ENCODE measurements at places on chromosomes 12 and 14.

DNA sequence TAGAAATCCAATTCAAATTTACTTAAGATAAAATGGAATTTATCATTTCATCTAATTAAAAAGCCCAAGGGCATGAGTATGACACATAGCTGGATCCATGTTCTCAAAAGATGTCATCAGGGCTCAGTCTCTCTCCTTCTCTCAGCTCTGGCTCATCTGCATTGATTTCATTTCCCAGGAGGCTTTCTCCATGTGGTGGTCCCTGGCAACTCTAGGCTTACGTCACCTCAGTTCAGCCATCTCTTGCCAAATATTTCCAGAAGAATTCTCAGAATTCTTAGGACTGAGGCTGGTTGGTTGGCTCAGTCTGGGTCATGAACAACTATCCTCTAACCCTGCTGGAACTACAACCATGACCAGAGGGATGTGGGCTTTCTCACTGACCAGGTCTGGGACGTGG is 65.3 kb downstream of the FOS start:
- DNase-seq: no peak

GRCh38 chr14:74558655-74559054 is 53.4 kb downstream of the LTBP2 start:
- no peak for DNase-seq

DNA sequence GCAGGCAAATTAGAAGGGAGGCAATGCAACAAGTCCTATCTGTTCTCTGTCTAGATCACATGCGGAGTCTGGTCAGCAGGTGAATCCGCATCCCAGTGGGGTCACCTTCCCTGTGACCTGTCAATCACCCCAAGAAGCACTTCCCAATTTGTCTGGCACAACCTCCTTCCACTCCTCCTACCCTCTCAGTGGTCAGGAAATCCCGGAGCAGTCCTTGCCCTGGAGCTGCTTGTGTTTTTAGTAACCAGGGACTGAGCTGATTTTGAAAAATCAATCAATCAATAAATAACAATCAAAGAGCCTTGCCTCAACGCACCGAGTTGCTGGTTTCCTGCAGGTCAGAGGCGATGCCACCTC is 572 bp upstream of the ACSS3 start:
- no peak for DNase-seq

GRCh38 chr12:101877806-101878242 is 444 bp downstream of the DRAM1 start:
- peak; percentile 36 for DNase-seq

DNA sequence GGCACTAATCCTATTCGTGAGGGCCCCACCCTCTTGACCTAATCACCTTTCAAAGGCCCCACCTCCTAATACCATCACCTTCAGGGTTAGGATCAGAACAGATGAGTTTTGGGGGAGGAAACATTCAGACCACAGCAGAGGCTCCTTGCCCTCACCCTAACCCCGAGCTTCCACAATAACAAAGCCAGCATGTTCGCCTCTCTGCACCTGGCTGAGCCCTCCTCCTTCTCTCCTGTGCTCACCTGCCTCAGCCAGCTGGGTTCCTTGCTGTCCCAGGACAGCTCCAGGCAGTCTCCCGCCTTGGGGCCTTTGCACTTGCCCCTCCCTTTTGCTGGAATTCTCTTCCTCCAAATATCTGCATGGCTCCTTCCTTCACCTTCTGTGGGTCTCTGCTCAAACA is 9.7 kb upstream of the RAN start:
- DNase-seq: no peak

DNA sequence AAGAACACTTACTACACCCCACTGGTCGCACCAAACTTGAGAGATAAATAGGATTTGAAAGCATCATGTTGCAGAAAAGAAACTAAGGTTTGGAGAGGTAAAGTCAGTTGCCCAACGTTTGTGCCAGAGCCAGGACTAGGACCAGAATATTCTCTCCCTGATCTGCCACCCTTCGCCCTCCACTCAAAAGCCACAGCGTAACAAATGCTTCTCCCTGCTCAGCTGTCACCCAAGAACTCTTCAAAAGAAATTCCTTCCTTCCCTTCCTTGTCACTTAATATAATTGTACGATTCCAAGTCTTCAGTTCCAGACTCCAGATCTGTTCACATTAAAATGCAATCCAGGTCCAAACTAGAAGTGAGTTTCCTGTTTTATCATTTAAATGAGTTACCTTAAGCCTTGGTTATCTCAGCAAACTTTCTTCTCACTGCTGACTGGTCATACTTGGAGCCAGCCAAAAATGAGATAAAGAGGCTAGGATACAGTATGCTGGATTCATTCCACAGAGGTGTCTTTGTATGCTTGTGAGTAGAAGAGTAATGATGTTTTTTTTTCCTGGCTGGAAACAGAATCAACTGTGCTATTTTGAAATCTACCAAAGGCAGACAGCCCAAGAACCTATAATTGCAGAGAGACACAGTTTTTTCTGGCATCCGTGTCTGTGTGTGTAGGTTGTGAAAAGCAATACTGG is 12.8 kb upstream of the PPFIBP1 start:
- DNase-seq: no peak

- no peak for DNase-seq
Measured at GRCh38 chr12:116469344-116469743, 89.8 kb upstream of the MAP1LC3B2 start.

GRCh38 chr12:81465191-81465590 is 294.0 kb downstream of the PPFIA2 start:
- no peak for DNase-seq

DNA sequence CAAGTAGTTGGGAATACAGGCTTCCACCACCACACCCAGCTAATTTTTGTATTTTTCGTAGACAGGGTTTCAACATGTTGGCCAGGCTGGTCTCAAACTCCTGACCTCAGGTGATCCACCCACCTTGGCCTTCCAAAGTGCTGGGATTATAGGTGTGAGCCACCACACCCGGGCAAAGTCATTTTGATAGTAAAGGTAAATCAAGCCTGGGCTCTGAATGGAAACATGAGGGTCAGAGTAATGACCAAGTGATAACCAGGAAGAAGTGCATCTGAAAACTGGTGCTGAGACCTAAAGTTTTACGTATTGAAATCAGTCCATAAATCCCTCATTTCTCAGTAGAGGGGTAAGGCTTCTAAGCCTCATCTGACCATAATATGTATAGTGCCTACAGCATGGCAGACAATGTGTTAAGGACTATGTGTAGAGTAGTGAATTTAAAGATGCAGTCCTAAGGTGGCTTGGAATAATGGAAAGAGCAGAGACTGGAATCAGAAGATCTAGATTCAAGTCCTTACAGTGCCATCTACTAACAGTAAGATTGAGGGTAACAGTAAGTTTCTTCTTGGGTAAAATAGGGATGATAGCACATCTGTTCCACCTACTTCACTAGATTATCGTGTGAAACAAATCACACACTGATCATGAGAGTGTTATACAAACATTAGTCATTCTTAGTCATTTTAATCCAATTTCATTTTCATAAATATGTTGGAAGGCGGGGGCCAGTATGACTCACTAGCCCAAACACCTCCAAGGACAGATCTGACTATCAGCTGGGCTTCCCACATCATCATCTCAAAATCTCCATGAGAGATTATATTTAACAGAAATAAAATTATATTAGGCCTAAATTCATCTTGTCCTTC is 11.2 kb downstream of the MAP4K5 start:
- peak; percentile 66 for DNase-seq

GRCh38 chr12:98227162-98227561 is 288.2 kb upstream of the TMPO start:
- DNase-seq: no peak

DNA sequence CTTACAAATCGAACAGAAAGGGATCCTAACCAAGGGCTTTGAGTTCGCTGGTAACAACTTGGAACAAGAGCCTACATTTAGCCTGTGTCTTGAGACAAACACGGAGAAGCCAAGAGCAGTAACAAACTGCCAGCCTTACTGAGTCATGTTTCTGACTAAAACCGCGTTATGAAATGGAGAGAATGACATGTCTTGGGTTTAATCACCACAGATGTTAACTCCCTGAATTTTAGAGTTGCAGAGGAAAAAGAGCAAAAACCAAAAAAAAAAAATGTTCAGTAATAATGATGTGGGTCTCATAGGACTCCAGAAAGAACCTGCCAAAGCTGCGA is 1.0 kb downstream of the BLTP3B start:
- DNase-seq: no peak

DNA sequence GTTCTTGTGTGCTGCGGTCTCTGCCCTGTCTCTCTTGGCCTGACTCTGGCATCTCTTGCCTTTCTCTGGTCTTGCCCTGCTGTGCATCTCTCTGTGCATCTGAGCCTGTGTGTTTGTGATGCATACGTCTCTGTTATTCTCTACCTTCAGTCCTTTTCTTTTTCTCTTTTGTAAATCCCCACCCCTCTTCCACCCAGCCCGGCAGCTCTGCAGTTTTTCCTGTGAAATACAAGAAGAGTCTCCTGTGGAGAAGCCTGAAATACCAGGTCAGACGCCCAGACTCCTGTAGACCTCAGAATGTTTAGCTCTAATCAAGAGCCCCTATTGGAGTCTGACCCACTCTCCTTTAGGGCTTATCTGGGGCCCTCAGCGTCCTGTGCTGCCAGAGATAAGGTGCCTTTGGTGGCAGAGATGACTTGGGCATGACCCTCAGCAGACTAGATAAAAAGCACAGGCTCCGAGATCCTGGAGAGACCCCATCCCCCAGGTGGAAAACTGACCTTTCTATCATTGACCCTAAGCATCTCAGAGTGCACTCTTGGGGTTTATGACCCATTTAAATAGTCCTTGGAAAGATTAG is 167.5 kb upstream of the SRRM4 start:
- DNase-seq: no peak

- DNase-seq: no peak
Measured at GRCh38 chr12:90989686-90990111, 15.1 kb downstream of the EPYC start.

GRCh38 chr12:20187456-20187855 is 180.9 kb upstream of the PDE3A start:
- no peak for DNase-seq

DNA sequence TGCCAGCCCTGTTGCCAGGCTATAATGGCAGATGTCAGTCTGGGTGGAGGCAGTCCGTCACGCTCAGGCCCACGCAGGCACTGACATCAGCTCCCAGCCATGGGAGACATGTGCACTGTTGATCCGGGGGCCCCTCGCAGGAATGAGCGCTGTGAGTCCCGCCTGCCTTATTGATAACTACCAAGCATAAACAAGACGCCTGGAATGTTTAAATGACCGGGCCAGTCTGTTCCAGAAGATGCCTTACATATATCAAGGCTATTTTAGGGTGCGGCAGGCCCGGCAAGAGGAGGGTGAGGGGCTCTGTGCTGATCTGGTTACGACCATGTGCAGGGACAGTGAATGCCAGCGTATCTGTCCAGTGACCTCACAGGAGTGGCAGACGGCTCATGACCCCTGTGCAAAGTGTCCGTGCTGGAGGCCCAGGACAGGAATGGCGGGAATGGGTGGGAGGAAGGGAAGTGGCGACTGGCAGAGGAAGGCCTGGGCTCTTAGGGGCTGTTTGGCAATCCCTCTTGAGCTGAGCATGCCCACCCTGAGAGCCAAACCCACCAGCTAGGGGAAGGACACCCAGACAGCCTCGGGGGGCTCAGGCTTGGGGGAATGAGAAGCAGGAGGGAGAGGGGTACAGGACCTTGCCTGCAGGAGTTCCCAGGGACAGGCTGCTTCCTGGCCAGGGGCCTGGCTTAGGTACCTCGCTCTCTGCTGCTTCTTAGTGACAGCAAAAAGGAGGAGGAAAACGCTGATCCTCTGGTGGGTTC is 49.3 kb downstream of the DLK1 start:
- DNase-seq: no peak

GRCh38 chr12:64824130-64824499 is 332 bp upstream of the TBC1D30 start:
- DNase-seq: no peak

DNA sequence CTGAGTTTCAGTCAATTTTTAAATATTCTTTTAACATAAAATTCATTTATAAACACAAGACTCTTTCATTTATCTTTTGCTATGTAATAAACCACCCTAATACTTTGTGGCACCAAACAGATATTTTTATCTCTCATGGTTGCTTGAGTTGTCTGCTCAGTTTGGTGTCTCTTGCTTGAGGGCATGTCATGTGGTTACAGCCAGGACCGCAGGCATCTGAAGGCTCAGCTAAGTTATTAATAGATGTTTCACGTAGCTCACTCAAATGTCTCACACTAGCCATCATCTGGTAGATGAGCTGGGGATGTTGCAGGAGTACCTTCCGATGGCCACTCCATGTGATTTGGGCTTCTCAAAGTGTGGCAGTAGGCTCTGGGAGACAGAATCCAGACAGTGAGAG is 597.8 kb downstream of the ETNK1 start:
- no peak for DNase-seq

- no peak for DNase-seq
Measured at GRCh38 chr14:29637411-29637810, 290.2 kb downstream of the PRKD1 start.

GRCh38 chr12:108886873-108887629 is 7.2 kb downstream of the DAO start:
- DNase-seq: no peak

DNA sequence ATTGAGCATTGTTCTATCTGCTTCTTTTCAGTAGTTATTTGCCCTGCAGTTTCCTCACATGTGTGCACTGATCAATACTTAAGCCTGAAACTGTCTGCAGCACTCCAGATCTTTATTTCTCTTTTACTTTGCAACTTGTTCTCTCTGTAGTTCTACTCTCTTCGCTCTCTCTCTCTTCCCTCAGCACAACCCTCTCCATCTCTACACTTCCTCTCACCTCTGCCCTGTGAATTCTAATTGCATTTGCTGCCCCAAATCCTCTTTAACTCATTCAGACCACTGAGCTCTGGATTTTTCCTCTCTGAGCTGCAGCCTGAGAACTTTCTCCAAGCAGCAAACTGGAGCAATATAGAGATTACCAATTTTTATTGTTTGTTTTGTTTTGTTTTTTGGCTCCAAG is 1035.5 kb downstream of the FSCB start:
- DNase-seq: no peak

DNA sequence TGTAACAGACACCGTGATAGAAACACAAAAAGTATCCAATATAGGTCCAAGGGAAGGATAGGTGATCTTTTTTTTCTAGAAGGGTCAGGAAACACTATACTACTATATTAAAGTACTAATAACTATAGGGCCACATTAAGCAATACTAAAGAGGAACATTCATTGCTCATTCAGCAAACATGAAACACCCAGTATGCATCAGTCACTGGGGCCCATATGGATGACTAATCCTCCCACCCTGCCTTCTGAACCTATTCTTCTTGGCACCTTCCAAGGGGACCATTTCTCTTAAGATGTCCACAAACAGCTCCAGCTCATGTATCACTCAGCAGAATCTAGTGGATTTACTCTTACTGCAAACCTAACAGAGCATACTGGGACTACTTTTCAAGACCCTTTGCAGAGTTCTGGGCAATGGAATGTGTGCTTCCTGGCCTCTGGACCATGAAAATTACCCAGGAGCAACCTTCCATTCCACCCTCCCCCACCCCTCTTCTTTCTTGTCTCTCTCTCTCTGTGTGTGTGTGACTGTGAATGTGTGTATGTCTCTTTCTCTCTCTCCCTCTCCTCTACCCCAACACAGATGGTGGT is 187.9 kb downstream of the EPS8 start:
- no peak for DNase-seq

GRCh38 chr14:34030864-34031263 is 80.0 kb upstream of the EGLN3 start:
- DNase-seq: no peak

Data from SW480 (cell line).